ENCODE measurements at places on chromosomes 6 and 20.

DNA sequence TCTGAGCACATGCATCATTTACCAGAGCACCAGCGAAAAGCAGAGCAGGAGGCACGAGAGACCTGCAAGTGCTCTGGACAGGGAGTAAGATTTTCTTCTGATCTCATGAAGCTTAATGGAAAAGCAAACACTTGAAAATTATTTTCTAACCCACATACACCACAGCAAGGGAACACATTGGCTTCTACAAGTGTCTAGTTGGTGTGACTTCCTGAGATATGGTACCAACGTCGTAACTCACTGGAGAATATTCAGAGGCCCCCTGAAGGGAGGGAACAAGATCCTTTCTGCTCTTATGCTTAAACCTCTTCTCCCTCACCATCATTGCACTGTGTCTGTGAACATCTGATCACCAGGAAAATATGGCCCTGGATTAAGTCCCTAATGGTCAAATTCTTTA lies 48.6 kb downstream of the PSMB1 start:
- no peak for DNase-seq

GRCh38 chr20:58790454-58790853 lies 60.2 kb downstream of the GNAS-AS1 start:
- DNase-seq = no peak

DNA sequence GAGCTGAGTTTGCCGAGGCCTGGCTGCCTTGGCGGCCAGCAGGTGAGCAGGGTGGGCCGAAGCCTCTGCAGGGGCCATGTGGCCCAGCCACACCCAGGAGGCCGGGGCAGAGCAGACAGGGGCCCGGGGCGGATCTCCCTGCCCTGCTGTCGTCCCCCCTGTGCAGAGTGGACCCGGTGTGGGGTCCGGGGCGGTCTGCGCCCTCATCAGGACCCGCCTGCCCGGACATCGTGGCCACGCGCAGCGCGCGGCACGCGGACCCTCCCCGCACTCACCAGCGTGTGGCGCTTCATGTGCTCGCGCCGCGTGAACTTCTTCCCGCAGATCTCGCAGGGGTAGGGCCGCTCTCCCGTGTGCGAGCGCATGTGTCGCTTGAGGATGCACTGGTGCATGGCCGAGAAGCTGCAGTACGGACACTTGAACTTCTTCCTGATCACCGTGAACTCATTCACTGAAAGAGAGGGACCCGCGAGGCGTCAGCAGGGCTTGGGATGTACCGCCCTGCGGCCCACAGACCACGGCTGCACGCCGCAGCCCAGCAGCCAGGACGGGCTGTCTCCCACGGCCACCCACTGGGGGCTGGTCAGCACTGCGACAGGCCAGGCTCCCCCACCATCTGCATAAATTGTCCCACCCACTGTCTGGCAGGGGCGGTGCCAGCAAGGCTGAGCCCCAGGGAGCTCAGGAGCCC lies 13.0 kb downstream of the SLC2A4RG start:
- no peak for DNase-seq

DNA sequence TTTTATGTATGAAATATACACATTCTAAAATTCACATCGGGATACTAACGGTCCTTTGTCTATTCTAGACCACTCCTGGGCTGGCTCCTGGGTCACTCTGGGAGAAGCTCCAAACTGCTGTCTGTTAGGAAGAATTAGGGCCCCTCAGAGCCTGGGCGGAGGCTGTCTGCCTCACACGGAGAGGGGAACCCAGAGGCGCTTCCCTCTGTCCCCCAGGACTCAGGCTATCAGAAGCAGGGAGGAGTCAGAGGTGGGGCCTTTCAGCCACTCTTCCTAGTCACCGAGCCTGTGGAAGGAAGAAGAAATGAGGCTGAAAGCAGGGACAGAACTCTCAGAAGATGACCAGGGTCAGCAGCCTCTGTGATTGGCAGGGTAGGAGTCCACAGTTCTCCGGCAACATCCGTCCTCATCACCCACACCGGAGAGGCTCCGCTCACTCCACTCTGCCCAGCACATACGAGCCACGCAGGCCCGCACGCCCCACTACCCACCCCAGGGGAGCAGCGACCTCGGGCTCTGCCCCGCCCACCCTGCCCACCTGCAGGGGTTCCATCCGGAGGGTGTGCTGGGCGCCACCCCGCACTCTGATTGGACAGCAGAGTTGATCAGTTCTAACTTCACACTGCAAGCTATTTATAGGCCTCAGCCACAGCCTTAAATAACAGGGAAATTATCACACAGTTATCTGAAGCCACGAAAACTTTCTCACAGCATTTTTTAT lies 182.1 kb upstream of the AFDN start:
- DNase-seq = no peak

GRCh38 chr20:20233041-20233514 lies 134.8 kb upstream of the INSM1 start:
- DNase-seq = no peak

- DNase-seq = no peak
Measured at GRCh38 chr6:53623497-53623896, 42.1 kb downstream of the KLHL31 start.

GRCh38 chr20:44790638-44791393 lies 19.5 kb downstream of the RIMS4 start:
- DNase-seq = no peak

DNA sequence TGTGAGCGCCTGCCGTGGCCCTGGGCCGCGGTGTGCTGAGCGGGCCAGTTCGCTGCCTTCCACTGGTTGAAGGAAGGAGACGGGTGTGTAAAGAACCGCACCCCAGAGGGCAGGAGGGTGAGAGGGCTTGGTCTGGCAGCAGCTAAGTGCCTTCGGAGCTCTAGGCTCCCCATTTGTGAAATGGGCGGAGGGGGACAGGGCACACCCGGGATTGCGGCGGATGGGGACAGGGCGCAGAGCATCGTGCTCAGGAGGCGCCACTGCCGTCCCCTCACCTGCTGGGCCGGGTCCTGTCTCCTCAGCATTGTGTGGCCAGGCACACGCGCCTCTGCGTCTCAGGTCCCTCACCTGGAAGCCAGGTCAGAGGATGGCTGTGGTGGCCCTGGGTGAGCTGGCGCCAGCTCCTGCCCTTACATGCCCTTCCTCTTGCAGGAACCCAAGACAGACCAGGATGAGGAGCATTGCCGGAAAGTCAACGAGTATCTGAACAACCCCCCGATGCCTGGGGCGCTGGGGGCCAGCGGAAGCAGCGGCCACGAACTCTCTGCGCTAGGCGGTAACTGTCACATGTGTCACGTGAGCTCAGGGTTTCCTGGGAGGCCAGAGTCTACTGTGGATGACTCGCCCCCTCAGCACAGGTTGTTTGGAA lies 3.1 kb downstream of the ADRM1 start:
- DNase-seq = no peak

DNA sequence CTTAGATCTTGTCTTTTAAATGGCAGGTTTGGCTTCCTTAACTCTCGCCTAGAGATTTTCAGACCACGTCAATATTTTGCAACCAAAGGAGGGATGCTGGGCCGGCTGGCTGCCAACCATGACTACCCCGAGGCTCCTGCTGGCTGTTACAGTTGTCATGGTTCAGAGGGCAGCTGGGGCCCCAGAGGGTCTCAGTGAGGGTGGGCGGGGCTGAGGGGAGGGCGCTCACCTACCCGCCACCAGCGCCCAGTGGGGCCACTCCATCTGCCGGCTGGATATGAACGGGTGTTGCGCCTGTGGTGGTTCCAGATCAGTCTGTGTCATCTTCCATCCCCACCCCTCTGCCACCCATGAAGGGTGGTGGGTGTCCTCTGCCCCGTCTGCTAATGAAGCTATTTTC lies 12.3 kb downstream of the GPR31 start:
- DNase-seq = no peak

GRCh38 chr6:56848105-56848504 lies 106.8 kb upstream of the BEND6 start:
- DNase-seq = no peak

DNA sequence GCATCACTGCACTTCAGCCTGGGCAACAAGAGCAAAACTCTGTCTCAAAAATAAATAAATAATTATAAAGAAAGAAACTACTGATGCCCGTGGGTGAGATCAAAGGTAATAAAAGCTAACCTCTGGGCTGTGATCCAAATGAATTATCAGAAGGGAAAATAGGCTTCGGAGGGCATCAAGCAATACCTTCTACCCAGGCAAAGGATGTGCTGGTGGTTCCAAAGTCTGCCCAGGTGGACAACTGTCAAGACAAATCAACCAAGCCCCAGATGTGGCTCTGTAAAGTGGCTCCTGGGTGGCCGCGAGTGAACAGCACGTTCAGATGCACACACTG lies 95.6 kb downstream of the SCML4 start:
- DNase-seq = no peak

DNA sequence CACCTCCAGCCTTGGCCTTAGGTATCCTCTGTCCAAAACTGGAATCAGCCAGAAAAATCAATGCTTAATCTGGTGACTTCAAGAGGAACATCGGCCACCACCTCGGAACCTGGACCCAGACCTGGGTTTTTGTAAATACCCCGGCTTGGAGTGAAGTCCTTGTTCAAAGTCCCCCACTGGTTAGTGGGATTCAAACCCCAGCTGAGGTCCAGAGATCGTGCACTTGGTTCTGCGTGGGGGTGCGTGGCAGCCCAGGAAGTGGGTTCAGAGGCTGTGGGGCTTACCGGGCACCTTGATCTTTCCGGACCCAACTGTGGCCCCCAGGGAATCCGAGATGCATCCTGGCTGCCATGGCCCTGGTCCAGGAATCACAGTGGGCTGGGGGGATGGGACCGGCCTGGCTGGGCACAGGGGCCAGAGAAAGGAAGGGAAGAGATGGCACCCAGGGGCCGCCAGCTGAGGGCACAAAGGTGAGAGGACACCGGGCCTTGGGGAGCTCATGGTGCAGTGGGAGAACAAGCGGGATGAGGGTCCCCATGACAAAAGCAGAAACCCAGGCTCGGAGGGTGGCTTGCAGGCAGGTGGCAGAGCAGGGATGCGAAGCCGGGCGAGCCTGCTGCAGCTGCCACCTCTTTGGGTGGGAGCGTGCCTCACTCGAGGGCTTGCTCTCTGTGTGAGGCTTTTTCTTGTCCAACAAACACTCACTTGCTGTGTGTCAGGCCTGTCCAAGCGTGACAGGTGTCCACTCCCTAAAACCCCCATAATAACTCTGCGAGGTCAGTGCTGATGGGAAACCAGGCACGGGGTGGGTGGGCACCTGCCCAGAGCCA lies 27.7 kb downstream of the ZBP1 start:
- DNase-seq = no peak

DNA sequence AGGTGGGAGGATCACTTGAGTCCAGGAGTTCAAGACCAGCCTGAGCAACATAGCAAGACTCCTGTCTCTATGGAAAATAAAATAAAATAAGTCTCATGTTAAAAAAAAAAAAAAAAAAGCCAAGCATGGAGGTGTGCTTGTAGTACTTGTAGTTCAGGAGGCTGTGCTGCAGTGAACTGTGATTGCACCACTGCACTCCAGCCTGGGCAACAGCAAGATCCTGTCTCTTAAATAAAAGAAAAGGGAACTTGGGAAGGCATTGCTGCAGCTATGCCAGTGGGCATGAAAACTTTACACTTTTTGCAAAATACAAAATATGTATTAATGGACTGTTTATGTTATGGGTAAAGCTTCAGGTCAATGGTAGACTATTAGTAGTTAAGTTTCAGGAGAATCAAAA lies 37.5 kb upstream of the REV3L start:
- no peak for DNase-seq

- DNase-seq = no peak
Measured at GRCh38 chr6:108171291-108171917, 5.6 kb downstream of the NR2E1 start.

GRCh38 chr6:18022398-18023231 lies 35.2 kb upstream of the KIF13A start:
- DNase-seq = no peak

DNA sequence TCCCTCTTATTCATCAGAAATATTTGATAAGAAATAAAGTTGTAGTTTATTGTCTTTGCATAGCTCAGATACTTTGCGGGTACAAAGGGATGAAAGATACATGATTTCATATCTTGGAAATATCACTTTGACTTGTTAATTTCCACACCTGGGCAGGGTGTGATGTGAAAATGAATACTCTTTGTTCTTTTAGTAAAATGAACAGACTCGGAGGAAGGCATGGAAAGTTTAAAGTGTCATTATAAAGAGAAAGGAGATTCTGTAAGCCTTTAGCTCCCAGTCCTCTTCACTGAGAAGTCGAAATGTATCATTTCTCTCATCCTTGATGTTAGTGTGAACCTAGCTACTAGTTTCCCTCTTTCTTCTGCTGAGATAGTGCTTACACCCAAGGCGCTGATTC lies 36.7 kb upstream of the AKIRIN2 start:
- DNase-seq = no peak

DNA sequence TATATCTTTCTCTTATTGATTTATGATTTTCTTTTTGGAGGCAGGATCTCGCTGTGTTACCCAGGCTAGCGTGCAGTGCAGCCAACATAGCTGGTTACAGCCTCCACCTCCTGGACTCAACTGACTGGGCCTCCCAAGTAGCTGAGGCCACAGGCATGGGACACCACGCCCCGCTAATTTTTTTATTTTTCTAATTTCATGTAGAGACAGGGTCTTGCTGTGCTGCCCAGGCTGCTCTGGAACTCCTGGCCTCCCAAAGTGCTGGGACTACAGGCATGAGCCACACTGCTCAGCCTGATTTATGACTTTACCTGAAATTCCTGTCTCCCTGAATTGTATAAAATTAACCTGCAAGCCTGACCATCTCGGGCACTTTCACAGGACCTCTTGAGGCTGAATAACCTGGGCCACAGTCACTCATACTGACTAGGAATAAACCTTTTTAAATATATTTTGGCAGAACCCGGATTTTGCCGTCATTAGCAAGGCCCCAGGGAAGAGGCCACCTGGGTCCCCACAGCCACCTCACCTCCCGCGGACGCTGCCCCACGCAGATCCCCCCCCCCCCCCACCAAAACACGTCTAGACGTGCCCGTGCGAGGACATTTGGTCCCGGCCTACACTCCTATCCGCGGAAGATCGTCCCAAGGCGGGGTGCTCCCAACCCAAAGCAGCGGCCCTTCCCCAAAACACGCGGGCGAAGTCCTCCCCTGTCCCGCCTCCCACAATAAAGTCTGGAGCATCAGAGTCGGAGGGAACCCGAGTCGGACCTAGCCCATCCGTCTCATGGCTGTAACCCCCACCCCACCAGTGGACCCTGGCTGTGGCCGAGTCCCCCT lies 902 bp downstream of the ZNF337 start:
- DNase-seq = no peak

- peak; percentile 34 for DNase-seq
Measured at GRCh38 chr6:30814146-30815040, 69.9 kb upstream of the DDR1 start.

DNA sequence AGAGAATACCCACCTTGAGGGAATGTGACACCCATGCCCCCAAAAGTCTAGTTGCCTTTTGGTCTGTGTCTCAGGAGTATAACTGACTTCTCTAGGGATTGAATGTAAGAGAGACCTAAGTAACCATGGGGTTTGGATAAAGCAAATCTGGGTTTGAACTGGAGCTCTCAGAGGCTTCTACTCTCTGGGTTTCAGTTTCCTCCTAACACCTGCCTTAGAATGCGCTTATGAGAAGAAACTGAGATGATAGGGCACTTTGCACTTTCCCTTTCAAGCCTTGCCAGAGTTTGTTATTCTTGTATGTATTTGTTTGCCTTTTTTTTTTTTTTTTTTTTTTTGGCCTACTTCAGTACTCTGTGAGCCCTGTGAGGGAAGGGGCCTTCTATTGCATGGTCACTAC lies 19.4 kb downstream of the SDHAF4 start:
- no peak for DNase-seq

Data from stimulated activated CD4-positive, alpha-beta T cell treated with anti-CD3 and anti-CD28 coated beads, Interleukin-15, amount 100 ng/mL, for 1 hour (primary cell).